ENCODE measurements at places on chromosomes 5 and 9. TPM values are rescaled to one million over a fixed set of nuclear protein-coding genes. Genes with fewer than 3 reads are reported as not detected.

- no peak for DNase-seq
These were observed 106.9 kb downstream of the GABRG2 start for GRCh38 chr5:162174358-162174974.

- peak; percentile 62 for DNase-seq
These were observed 1.1 kb upstream of the BASP1 start for GRCh38 chr5:17216176-17216973.

GRCh38 chr9:129256959-129257713 is 79.1 kb upstream of the IER5L start:
- DNase-seq: no peak

- no peak for DNase-seq
These were observed 393.9 kb downstream of the ARHGEF28 start for GRCh38 chr5:74019923-74020322.

DNA sequence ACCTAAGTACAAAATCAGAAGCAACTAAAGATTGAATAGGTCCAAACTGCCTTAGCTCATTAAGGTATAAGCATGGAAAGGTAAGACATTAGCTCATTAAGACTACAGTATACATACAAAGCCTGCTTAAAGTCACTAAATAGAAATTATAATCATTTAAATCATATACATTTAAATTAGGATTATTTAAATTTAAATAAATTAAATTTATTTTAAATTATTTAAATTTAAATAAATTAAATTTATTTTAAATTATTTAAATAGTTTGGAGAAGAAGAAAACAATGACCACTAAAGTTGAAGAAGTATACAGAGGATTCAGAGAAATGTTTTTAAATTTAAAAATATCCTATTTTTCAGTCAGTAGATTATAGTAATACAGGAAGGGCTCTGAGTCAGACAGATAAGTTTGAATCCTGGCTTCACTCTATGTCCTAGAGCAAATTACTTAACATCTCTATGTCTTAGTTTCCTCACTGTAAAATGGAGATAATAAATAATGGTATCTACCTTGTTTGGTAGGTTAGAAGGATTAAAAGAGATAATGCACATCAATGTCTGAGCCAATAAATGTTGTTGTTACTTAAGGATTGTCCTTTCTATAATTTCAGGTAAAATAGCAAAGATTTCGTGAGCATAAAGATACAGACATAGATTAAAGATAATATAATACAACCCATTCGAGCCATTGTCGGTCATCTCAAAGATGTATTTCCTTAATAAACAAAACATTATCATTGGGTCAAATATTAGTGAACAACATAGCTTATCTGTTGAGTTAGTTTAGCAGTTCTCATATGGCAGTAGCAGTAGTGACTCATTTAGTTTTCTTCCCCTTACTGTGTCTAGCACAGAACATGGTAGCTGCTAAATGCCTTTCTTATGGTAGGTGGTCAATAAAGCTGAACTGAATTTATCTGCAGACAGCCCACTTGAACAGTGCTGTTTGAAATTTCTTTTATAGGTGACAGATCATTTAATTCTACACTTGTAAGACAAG is 100.6 kb downstream of the KIAA0825 start:
- no peak for DNase-seq

DNA sequence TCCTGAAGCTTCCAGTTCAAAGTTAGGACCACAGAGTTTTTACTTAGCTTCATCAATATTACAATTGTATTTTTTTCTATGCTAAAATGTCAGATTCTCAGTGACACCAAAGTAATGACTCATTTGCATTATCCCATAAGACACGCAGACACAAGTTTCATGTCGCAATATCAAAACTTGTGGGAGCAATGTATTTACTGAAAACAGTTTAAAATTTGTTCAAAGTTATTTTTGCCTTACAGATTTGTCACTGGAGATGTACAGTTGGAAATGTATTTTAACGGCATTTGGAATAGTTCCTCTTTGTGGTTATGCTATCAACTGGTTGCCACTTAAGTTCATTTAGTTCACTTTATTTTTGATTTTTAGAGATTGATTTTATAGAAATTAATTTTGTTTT is 36.2 kb upstream of the DAP start:
- DNase-seq: no peak

DNA sequence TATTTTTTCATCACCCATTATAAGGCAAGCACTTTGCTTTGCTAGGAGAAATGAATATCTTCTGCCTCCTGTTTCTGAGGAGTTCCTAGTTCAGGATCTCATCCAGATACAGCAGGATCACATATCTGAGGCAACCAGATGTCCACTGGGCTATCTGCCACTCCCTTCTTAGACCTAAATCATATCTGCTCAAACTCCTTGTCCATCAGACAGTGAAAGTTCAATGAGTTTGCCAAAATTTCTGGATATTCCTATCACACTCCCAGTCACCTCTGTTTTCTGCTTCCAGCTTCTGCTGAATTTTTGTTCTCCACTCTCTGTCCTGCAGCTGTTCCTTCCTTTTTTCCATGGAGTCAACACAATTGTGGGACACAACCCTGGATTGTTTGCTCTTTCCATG is 54.2 kb upstream of the BASP1 start:
- no peak for DNase-seq

DNA sequence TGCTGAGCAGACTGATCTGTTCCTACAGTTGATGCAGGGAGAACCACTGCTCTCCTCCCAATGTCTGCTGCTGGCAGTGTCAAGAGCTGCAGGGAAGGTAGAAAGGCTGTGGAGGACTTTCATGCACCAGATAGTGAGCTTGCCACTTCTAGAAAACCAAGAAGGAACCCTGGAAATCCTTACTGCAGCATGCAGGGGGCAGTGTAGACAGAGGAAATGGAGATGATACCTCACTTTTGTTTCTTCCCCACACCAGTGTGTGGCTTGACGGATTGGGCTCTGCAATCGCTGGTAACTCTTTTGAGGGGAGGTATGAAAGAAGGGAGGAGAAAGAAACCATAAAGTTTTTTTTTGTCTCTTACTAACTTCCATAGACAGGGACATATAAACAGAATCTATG is 480.7 kb downstream of the DMAC1 start:
- DNase-seq: no peak

DNA sequence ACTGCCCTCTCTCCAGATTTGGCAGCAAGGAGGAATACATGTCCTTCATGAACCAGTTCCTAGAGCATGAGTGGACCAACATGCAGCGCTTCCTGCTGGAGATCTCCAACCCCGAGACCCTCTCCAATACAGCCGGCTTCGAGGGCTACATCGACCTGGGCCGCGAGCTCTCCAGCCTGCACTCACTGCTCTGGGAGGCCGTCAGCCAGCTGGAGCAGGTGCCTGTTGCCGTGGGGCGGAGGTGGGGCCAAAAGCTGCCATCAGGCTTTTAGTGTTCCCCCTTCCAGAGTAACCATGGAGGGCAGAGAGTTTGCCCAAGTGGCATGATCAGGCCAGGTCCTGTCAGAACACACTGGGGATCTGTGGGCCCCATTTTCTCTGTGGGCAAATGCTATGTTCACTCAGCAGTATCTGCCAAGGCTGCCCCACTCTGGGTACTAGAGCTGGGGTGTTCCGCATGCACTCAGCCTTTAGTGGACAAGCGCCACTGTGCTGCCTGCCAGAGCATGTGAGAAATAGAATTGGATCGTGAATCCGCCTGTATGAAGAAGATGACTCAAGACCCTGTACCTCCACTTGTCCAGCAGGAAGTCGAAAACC is 117.1 kb downstream of the DAB2IP start:
- no peak for DNase-seq

The SLC36A3 gene
- not detected for total RNA-seq

The FGF1 gene
- not detected for total RNA-seq
